Chondrocyte (in vitro differentiated cells): ENCODE measurements at places on chromosomes 3 and 15. TPM values are rescaled to one million over a fixed set of nuclear protein-coding genes. Genes with fewer than 3 reads are reported as not detected.

GRCh38 chr15:68730471-68730919, 90.2 kb downstream of the ANP32A start:
- H3K4me3 ChIP-seq = no peak overlapping the region
- DNase-seq = peak; percentile 43
- peaks cover 4% of the 10 kb centered on the region for H3K36me3 ChIP-seq

- H3K36me3 ChIP-seq = peaks cover 4% of the 10 kb centered on the region
- no peak for DNase-seq
- H3K27ac ChIP-seq = no peak overlapping the region
Observed at GRCh38 chr3:189084620-189085019, 87.2 kb upstream of the TPRG1 start.

DNA sequence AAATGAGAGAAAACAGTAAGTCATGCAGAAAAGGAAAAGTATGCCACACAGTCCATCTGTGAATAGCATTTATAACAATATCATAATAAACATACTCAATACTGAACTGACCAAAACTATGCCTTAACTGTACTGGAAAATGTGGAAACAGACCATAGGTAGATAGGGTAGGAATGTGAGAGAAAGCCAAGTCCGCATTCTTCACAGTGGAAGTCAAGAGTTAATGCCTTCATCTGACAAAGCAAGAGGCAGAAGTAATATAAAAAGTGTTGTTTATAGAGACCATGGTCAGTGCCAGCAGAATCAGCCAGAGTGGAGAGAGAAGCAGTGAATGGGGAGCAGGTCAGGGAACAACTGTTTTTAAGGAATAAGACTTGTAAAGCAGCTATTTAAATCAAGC, 52.3 kb downstream of the KBTBD12 start:
- no peak overlapping the region for H3K27ac ChIP-seq
- H3K27me3 ChIP-seq = peaks cover 3% of the 10 kb centered on the region
- H3K4me3 ChIP-seq = no peak overlapping the region
- no peak for DNase-seq

DNA sequence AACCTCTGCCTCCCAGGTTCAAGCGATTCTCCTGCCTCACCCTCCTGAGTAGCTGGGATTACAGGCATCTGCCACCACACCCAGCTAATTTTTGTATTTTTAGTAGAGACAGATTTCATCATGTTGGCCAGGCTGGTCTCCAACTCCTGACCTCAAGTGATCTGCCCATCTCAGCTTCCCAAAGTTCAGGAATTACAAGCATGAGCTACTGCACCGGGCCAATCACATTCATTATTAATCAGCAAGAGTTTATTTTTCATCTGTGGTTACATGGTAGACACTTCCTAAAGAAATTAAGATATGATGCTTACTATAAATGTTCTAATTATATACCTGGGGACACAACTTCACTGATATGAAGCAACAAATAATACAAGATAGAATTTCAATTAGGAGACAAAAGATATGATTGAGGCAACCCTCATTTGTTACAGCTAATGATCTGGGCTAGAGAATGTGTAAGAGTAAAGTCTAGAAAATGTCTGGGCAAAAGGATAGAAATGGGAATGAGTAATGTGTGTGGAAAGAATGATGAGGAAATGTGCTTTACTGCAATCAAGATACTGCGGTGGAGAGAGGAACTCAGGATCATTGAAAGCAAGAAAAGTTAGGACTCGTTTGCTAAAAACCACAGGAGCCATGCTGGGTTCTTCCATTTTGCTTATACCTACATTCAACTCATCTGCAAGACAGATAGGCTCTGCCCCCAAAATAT, 366.8 kb downstream of the ZIC1 start:
- peaks cover 11% of the 10 kb centered on the region for H3K4me1 ChIP-seq
- no peaks in the 10 kb centered on the region for H3K36me3 ChIP-seq
- H3K4me3 ChIP-seq = no peak overlapping the region
- H3K27me3 ChIP-seq = no peaks in the 10 kb centered on the region
- DNase-seq = no peak

The AADACL2 gene
- total RNA-seq = not detected in 3 replicates

The GP5 gene
- total RNA-seq = 0.28 TPM in 1 of 3 replicates, not detected in the others

The C3orf62 gene
- total RNA-seq = 4.6 to 7.3 TPM (median 6.9 TPM) in 3 replicates

The UPK1B gene
- not detected in 3 replicates for total RNA-seq
